ENCODE measurements at places on chromosomes 6 and 20.

GRCh38 chr6:13445005-13445743 is 42.2 kb downstream of the GFOD1 start:
- no peak for DNase-seq

GRCh38 chr20:34163307-34163706 is 51.3 kb upstream of the EIF2S2 start:
- DNase-seq, result no peak

DNA sequence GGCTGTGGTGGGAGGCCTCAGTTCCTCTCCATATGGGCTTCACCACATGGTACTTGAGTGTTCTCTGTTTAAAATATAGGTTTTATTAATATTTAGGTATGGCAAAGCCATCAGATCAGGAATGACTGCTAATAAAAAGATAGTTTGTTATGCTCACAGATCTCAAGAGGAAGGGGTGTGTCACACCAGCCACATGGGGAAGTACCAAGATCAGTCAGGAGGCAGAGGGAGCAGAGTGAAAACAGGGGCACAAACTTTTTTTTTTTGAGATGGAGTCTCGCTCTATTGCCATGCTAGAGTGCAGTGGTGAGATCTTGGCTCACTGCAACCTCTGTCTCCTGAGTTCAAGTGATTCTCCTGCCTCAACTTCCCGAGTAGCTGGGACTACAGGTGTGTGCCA is 92.1 kb upstream of the GCM1 start:
- no peak for DNase-seq

- no peak for DNase-seq
Observed at GRCh38 chr6:85015396-85015990, 251.1 kb upstream of the TBX18 start.

DNA sequence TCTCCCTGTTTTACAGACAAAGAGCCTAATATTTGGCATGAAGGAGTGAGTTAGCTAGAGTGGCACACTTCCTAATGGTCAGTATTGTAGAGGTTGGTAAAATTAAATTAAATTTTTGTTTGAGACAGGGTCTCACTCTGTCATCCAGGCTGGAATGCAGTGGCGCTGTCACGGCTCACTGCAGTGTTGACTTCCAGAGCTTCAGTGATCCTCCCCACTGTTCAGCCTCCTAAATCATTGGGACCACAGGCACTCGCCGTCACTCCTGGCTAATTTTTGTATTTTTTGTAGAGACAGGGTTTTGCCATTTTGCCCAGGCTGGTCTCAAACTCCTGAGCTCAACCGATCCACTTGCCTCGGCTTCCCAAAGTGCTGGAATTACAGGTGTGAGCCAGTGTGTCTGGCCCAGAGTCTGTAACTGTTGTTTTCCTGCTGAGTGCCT is 70.9 kb downstream of the SCAND1 start:
- no peak for DNase-seq

DNA sequence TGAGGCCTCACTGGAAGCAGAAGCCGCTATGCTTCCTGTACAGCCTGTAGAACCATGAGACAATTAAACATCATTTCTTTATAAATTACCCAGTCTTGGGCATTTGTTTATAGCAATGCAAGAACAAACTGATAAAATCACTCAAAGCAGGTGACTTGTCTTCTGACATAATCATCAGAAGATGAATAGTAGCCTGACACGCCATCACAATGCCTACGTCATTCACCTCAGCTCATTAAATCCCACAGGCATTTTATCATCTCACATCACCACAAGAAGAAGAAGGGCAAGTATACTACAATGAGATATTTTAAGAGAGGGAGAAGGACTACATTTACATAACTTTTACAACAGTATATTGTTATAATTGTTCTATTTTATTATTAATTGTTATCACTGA is 3.1 kb upstream of the CAP2 start:
- DNase-seq, result no peak

DNA sequence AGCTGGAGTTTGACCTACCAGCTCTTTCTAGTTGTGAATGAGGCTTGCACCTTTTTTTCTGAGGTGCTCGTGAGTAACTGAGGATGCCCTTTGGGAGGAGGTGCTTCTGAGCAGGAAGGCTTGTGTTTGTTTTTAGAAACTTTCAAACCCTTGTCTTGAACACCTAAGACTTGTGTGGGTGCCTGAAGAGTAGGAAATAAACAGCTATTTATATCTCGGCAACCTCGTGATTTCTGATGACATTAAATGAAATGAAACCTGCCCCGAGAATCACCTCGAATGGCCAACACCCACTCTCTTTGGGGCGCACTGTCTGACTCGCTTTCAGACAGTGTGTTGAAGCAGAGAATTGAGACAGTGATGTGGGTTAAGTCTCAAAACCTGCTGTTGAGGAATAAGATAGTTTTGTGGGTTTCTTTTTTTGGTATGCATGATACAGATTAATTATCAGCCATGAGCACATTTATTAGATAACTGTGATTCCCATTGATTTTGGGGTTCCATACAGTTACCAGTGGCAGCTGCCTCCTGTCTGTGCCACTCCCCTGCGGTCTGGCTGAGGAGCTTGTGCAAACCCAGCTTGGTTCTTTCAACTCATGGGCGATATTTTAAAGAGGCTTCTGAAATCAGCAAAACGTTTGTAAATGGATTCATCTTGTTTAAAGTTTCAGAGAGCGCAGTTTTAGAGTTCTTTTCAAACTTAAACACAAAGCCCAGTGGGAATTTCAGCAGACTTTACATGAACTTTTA is 8.4 kb downstream of the IRF4 start:
- DNase-seq, result no peak

GRCh38 chr6:26158076-26158580 is 70.9 kb downstream of the HFE start:
- DNase-seq, result no peak

GRCh38 chr20:10469599-10469998 is 34.5 kb downstream of the SLX4IP start:
- no peak for DNase-seq

DNA sequence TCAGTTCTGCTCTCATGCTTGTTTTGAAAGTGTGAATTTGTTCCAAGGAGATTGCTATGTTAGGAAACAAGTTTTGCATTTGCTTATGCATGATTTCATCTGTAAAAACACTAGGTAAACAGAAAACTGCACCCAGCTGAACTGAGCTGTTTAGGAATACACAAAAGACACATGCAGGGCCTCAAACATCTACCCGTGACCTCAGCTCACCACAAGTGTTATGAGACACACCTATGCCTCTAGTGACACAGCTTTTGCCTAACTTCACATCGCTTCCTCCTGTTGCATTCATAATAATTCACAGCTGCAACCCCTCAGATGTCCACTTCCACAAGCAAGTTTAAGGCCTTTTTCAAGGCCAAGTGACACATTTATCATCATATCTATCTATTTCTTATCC is 98.0 kb upstream of the SLC24A3 start:
- no peak for DNase-seq

GRCh38 chr20:41217422-41217821 is 80.1 kb downstream of the PLCG1 start:
- no peak for DNase-seq

DNA sequence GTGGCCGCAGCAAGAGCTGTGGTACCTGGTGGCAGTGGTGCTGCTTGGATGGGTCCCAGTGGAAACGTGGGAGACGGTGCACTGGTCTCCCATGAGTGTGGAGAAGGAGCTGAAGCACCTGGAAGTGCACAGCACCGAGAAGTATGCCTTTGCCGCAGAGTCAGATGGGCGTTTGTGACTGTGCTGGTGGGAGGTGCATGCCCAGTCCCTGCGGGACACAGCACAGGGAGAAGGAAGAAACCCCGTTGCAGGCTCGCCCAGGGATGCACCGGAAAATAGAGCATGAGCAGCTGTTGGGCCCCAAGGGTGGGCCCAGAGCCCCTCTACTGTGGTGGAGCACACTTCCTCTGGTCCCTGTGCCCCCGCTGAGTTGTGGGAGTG is 19.3 kb upstream of the RGS17 start:
- no peak for DNase-seq

DNA sequence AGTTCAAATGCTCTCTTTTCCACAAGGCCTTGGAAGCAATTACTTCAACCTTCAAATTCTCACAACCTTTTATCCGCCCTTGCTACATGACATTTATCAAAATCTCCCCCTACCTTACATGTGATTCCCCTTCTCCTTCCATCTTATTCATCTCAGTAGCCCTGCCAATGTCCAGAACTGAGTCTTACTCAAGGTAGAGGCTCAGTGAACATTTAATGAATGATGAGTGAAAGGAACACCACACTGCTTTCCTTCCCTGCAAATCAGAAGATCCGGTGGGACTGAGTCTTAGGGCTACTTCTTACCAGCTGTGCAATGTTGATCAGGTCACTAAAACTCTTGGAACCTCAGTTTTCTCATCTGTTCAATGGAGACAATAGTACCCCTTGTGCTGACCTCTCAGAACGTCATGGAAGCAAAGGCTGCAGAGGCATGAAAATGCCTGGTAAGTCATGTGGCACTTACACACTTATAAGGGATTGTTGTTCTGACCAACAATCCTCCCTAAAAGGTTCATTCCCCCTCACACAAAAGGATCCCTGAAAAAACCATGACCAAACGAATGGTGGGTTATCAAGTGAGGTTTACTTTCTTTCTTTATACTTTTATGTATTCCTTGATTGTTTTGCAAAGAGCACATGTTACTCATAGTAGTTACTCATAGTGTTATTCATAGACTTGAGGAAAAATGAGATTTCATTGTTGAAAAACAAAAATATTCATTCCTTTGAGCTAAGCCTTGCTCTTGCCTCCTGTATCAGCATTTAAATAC is 6.5 kb downstream of the MDGA1 start:
- no peak for DNase-seq

GRCh38 chr6:9292975-9293374 is 857.6 kb upstream of the SLC35B3 start:
- DNase-seq, result no peak

- DNase-seq, result no peak
Observed at GRCh38 chr20:45405571-45406259, 2.4 kb upstream of the DBNDD2 start.

GRCh38 chr6:114559419-114559818 is 216.6 kb upstream of the HS3ST5 start:
- DNase-seq, result no peak

GRCh38 chr6:47094241-47094925 is 52.3 kb upstream of the ADGRF1 start:
- DNase-seq, result no peak

DNA sequence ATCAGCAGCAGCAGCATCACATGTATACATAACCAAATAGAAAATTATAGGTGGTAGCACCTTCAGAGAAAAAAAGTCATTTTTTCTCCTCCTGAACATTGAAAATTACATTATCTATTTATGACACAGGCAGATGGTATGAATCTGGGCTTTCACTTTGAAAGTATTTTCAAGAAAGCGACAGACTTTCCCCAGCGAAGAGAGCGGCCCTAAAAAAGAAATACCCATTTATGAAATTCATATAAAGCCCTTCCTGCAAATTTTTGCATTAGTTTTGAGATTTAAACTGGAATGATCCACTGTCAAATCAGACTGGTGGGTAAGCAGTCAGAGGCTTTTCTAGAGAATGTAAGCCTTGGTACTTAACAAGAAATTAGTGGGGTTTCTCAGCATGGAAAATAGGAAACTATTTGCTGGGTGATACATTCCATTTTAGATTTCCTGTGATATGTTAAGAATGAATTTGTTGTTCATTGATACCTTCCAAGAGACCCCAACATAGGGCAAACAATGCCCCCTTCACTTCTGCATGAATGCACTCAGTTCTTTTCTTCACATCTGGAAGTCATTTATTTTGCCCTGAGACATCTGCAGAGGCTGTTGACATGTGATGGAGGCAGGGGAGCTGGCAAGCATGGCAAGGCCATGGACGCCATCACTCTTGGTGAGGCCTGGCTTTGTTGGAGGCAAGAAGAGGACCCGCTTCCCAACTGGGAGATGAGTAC is 147.0 kb downstream of the LINC00237 start:
- DNase-seq, result no peak

DNA sequence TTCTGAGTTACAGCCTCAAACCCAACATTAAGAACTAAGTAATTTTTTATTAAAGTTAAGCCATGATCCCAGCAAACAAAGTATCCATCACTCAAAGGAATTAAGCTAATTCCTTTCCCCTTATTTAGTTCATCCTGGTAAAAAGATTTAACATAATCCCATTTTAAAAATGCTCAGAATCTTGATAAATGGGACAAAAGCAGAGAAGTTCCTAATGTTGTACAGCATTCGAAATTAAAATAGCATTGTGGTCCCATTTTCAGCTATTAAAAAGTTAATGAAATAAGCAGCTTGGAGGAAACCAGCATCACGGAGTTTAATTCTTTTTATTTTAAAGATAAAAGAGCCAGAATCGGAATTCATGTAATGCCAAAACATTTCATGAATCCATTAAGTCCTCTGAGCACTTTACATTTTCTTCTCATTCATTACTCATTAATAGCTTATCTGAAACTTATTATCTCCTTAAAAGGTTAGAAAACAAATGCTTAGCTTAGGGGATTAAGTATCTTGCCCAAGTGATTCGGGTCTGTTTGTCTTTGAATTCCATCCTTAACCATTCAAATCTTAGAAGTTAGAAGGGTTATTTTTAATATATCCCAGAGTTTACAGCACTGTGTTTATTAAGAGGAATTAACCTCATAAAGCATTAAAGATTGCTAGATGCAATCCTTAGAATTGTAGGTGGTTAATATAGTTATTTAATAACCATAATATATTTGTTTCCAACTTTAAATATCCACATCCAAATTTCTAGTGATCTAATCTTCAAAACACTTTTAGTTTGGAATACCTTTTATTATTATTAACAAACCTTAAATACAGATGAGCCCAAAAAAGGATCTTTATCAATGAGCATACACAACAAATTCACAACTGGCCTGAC is 11.2 kb downstream of the RBM39 start:
- DNase-seq, result no peak

Data from activated CD8-positive, alpha-beta memory T cell treated with anti-CD3 and anti-CD28 coated beads for 1 hour (primary cell).